ENCODE measurements at places on chromosomes 12 and 14.

DNA sequence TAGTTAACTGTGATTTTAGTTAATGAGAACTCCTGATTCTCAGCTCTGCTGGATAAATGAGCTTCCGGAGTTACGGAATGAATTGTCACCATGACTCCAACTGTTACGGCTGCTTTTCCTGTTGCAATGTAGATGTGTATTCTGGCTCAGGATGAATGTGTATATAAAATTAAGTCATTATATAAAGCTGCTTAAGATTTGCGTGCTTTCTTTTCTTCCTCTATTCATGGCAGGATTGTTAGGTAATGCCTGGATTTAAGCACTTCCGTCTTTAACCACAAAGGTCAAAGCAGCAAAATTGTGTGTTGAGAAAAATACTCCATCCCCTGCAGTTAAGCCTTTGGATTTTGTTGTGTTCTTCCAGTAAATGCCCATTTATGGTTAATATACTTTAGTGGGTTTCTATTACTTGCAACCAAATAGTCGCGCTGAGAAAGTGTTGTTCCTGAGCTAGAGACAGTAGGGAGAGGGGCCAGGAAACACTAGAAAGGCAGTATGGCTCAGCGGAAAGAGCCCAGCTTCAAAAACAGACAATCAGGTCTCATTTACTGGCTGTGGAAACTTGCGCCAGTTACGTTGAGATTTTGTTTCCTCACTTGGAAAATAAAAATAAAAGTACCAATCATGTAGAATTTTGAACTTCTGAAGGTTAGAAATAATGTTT is 9.4 kb upstream of the CCDC175 start:
- DNase-seq, result no peak

DNA sequence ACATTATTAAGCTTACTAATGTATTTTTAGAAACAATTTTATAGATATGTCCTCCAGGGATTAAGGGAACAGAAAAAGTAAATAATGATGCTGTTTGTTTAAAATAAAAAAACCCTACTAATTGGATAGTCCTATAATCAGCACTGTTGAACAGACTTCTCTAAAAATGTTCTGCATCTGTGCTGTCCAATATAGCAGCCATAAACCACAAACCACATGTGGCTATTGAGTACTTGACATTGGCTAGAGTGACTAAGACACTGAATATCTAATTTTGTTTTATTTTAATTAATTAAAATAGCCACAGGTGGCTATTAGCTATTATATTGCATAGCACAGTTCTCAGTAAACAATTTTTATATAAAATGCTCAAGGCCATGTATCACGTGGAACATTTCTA is 210.4 kb downstream of the DPY19L2 start:
- no peak for DNase-seq

- DNase-seq, result no peak
These were observed 30.9 kb upstream of the SYNDIG1L start for GRCh38 chr14:74456684-74457564.

DNA sequence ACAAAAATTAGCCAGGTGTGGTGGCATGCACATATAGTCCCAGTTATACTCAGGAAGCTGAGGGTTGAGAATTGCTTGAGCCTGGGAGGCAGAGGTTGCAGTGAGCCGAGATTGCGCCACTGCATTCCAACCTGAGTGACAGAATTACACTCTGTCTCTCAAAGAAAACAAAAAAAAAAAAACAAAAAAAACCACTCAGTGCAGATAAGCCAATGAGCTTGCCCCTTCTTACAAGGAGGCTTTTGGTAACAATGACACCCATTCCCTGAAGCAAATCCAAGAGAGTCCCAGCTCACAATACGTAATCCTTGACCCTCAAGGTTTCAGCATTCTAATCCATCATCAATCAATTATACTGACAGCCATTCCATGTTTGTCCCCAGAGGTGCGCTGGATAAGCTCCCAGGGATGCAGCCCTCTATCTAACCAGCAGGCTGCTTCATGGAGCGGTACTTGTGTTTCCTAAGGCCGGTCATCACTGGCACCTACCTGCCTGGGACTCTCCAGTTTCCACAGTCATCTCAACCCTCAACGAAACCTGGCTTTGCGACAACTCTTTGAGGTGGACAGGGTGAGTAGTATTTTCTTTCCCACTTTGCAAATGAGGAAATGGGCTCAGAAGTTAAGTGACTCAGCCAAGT is 12.4 kb downstream of the GCN1 start:
- no peak for DNase-seq

DNA sequence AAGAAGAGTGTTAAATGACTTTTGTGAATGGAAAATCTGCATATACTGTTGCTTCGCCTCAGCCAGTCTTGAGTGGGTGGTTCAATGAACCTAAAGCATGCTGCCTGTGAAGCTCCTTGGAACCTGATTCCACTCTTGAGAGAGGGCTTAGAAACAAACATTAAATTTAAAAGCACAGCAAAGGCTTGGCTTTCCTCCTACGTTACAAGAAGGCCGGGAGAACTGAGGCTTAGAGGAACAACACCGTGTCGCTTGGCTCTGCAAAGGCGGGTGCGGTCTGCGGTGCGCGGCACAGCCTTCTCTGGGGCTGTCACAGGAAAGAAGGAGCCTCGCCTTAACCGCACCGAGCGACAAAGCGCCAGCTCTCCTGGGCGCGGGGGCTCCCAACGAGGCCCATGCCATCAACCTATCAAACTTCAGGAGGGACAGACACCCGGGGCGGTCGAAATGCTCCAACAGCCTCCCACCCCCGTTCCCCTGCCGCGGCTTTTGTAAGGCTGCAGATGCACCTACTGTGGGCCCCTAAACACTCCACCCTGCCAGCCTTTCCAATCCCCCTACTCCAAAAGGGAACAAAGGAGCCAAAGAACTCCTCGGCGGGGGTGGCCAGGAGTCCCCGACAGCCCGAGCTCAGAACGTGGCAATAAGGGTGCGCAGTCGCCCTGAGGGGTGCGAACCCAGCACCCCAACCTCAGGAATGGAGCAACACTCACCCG is 729 bp downstream of the OSBPL8 start:
- DNase-seq, result peak; percentile 8
